Fibroblast of the aortic adventitia (primary cell): ENCODE measurements at places on chromosomes 2 and 18. TPM values are rescaled to one million over a fixed set of nuclear protein-coding genes. Genes with fewer than 3 reads are reported as not detected.

Gene CCL20
- total RNA-seq, result not detected in 2 replicates

Gene ADRA2B
- under 0.01 TPM in 1 of 2 replicates, not detected in the other for total RNA-seq

Gene ENOSF1
- total RNA-seq, result 49.5 and 55.7 TPM in 2 replicates

Gene PARD6G
- 0.54 and 2.5 TPM in 2 replicates for total RNA-seq

Gene COL3A1
- 1,653 and 14,045 TPM in 2 replicates for total RNA-seq

Gene SLC19A3
- 0.18 and 1.6 TPM in 2 replicates for total RNA-seq

Gene ROCK2
- total RNA-seq, result 65.3 and 92.9 TPM in 2 replicates

Gene AMER3
- not detected in 2 replicates for total RNA-seq

Gene RESP18
- not detected in 2 replicates for total RNA-seq

Gene MERTK
- 0.65 and 2.4 TPM in 2 replicates for total RNA-seq

Gene TOGARAM2
- total RNA-seq, result under 0.01 TPM in 1 of 2 replicates, not detected in the other

Gene CFAP221
- not detected in 2 replicates for total RNA-seq

Gene SLC39A10
- 22.2 and 57.8 TPM in 2 replicates for total RNA-seq

Gene KIF5C
- 0.09 TPM in 1 of 2 replicates, not detected in the other for total RNA-seq

Gene DSC2
- total RNA-seq, result 0.82 TPM in 1 of 2 replicates, not detected in the other

Gene DQX1
- 0.27 TPM in 1 of 2 replicates, not detected in the other for total RNA-seq

Gene DNAJC5G
- not detected in 2 replicates for total RNA-seq

Gene FLACC1
- 1.2 and 3.6 TPM in 2 replicates for total RNA-seq

Gene ZSWIM2
- total RNA-seq, result 0.18 TPM in 1 of 2 replicates, not detected in the other

Gene NGEF
- total RNA-seq, result 1.1 and 17.4 TPM in 2 replicates

Gene SCYGR4
- not detected in 2 replicates for total RNA-seq

Gene EIF2AK3
- 31.5 and 92.3 TPM in 2 replicates for total RNA-seq

Gene FAM237A
- not detected in 2 replicates for total RNA-seq

Gene MC2R
- total RNA-seq, result not detected in 2 replicates

Gene NAT8
- not detected in 2 replicates for total RNA-seq

Gene DNER
- total RNA-seq, result 0.72 TPM in 1 of 2 replicates, not detected in the other

Gene CYP26B1
- 2.5 and 8.6 TPM in 2 replicates for total RNA-seq

Gene RTP5
- total RNA-seq, result not detected in 2 replicates

Gene ZNF892
- total RNA-seq, result 4.9 and 7.3 TPM in 2 replicates

Gene WNT10A
- not detected in 2 replicates for total RNA-seq

Gene SPATA3
- total RNA-seq, result not detected in 2 replicates

Gene CYTIP
- total RNA-seq, result 0.82 and 1.4 TPM in 2 replicates

Gene TNFRSF11A
- 0.08 and 1.1 TPM in 2 replicates for total RNA-seq

Gene ERFE
- 2.8 and 3.4 TPM in 2 replicates for total RNA-seq

Gene TRIB2
- 39.9 and 112 TPM in 2 replicates for total RNA-seq

Gene HOXD12
- not detected in 2 replicates for total RNA-seq
